ENCODE measurements at places on chromosomes 3 and 15. TPM values are rescaled to one million over a fixed set of nuclear protein-coding genes. Genes with fewer than 3 reads are reported as not detected.

DYNLT2B gene
- total RNA-seq = 11.6 TPM

CCDC39 gene
- total RNA-seq = not detected

ADAMTS17 gene
- not detected for total RNA-seq

P2RY1 gene
- total RNA-seq = not detected

ARPP21 gene
- total RNA-seq = not detected

GPR149 gene
- not detected for total RNA-seq

DOCK3 gene
- 0.14 TPM for total RNA-seq

OR5K2 gene
- total RNA-seq = not detected

GATM gene
- 0.14 TPM for total RNA-seq

SPINK8 gene
- total RNA-seq = not detected

FAM3D gene
- not detected for total RNA-seq

SLC25A36 gene
- total RNA-seq = 31.5 TPM

PARP16 gene
- total RNA-seq = 4.6 TPM

TMEM266 gene
- total RNA-seq = 0.17 TPM

Data from HFFc6 (cell line).